ENCODE measurements at places on chromosomes 3 and 15.

DNA sequence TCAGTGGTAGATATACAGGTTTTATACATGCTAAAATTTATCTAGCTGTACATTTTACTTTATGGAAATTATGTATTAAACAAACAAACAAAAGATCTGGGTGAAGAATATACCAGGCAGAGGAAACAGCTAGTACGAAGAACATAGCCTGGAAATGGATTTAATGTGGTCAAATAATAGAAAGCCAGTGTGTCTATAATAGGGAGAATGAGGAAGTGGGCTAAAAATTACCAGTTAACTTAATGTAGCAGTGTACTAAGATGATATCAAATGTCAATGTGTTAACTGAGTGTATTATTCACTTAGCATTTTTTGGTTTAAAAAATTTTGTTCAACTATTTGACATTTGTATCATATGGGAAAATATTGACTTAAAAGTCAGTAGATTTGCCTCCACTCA is 22.8 kb upstream of the SLC15A2 start:
- DNase-seq: no peak

DNA sequence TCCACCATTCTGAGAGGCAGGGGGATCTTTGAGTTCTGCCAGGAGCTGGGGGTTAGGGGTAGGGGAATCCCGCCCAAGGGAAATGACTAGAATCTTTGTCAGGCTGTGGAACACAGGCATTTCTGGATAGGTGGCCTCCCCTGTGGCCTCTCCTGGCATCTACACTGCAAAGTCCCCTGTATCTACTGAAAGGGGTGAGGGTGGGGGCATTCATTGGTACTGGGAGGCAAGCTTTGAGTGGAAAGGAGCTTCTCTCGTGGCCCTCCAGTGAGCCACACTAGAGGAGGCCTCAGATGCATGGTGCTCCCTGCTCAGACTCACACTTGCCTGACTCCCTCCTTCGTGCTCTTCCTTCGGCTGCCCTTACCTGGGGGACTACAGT is 59.9 kb downstream of the CCNL1 start:
- DNase-seq: no peak

- DNase-seq: no peak
Measured at GRCh38 chr15:80840182-80841130, 61.3 kb downstream of the CEMIP start.

DNA sequence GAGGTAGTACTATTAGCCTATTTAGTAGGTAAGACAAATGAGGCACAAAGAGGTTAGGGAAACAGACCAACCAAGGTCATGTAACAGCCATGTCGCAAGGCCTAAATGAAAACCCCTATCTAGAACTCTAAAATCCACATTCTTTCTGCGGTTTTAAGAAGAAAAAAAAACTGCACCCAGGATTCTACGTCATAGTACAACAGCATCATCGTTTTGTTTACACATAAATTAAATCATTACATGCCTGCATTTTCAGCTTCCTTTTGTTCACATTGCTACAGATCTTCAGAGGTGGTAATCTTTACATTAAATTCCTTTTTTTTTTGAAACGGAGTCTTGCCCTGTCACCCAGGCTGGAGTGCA is 548 bp upstream of the PSMD6 start:
- no peak for DNase-seq

- DNase-seq: no peak
Measured at GRCh38 chr3:152717252-152717651, 117.7 kb upstream of the P2RY1 start.

DNA sequence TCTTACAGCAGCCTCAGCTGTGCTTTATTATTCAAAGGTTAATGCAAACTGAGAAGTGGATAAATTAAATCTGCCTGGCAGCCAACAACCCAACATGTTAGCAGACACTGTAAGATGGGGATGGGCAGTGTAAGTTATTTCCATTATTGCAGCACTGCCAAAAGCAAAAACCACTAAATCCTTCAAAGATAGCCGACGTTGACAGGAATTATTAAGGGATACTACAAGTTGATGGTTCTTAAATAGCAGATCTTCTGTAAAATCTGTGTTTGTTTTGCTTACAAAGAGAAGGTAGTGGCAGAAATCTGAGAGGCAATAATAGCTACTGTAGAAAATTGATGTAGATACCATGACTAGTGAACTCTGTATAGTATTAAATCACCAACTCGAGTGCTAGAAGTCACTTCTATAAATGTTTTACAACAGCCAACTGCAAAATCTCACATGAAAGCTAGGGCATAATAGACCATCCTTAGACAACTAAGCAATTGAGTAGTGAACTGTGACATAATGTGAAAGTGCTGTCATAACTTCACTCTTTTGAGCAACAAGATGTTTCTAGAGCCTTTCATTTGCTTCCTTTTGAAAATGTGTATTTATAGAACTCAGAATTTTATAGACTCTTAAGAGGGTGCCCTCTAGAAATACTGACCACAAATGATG is 278.6 kb downstream of the UBE2E2 start:
- DNase-seq: no peak

GRCh38 chr3:64265646-64266045 is 40.4 kb upstream of the PRICKLE2 start:
- DNase-seq: no peak

- DNase-seq: no peak
Measured at GRCh38 chr15:70186152-70186551, 88.4 kb upstream of the TLE3 start.

Data from prostate gland (tissue), 2 donors.